ENCODE measurements at places on chromosomes 12 and 14.

- DNase-seq, result no peak
Measured at GRCh38 chr12:20189767-20190166, 178.6 kb upstream of the PDE3A start.

DNA sequence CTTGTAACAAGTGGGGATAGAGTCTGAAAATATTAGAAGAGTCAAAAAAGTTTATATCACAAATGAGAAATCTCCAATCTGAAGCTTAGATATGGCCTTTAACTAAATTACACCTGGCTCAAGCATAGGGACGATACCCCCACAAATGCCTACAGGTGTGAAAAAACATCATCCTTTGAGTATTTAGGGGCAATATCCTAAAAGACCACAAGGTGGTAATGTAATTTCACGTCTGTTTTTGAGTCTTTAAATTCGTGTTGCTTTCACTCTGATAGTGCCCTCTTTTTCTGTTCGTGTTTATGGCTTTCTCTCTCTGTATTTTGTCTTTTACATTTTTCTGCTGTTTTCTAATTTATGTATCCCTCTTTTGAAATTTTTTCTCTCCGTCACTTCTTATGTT is 84.3 kb downstream of the ETNK1 start:
- no peak for DNase-seq

- DNase-seq, result no peak
Measured at GRCh38 chr12:69003991-69004390, 71.0 kb upstream of the CPM start.

DNA sequence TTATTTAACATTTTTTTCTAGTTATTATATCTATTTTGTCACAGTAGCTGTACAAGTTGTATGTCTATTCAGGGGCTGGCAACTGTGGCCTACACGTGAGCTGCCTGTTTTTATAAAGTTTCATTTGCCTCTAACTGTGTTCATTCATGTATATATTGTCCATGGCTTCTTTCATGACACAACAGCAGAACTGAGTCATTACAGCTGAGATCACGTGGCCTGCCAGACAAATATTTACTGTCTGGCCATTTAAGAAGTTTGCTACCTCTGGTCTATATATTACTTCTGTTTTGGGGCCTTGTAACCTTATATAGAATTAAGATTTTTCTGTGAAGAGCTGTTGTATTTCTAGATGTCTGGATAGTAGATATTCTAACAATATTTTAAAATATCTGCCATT is 37.9 kb downstream of the KIAA0586 start:
- DNase-seq, result no peak

GRCh38 chr12:122681814-122682213 is 21.3 kb downstream of the HCAR2 start:
- no peak for DNase-seq

DNA sequence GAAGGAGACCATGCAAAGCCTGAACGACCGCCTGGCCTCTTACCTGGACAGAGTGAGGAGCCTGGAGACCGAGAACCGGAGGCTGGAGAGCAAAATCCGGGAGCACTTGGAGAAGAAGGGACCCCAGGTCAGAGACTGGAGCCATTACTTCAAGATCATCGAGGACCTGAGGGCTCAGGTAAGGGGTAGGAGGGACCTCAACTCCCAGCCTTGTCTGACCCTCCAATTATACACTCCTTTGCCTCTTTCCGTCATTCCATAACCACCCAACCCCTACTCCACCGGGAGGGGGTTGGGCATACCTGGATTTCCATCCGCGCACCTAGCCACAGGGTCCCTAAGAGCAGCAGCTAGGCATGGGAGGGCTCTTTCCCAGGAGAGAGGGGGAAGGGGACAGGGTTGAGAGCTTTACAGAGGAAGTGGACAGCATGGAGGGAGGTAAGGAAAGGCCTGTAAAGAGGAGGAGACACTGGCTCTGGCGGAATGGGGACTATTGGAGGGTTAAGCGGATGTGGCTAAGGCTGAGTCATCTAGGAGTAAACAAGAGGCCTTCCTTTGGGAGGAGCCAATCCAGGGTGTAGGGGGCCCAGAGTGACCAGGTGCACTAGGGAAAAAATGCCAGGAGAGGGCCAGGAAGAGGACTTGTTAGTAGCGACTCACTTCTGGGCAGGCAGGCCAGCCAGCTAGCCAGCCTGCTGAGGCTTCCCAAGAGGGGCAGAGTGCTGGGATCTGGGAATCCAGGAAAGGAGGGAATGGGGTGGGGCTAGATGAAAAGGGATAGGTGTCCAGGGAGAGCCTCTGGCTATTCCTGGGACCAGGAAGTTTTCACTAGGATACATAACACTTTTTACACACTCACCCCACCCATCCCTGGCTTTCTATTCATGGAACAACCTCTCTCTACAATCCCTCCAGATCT is 754 bp downstream of the KRT18 start:
- DNase-seq, result no peak

DNA sequence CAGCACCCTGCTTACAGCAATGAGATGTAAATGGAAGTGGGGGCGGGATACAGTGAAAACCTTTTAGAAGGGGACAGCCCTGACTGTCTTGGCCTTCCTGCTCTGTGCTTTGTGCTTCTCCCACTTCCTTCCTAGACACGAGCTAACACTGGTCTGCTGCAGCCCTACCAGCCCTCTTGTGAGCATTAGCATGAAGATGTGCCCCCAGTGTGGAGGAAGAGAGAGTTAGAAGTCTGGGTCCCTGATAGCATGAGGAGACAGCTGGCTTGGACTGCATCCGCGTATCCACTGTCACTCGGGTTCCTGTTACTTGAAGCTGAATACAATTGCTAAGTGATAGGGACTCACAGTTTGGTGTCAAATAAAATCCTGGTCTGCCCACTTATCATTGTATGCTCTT is 248.1 kb upstream of the SOX5 start:
- DNase-seq, result no peak

GRCh38 chr12:69732088-69732487 is 6.6 kb upstream of the RAB3IP start:
- DNase-seq, result no peak

GRCh38 chr12:592024-592505 is 71.2 kb downstream of the NINJ2 start:
- DNase-seq, result no peak

DNA sequence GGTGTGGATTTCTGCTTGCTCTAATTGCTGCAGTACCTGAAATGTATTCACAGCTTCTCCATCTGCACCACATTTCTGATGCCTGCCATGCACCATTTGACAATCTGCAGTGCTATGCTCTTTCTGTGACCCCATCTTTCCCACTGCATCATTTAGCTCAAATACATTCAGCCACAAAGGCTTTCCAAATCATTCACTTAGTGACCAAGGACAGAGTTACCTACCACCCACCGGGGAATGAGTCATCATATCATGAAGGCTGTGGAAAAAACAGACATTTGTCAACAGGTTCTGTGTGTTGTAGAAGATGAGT is 465.5 kb upstream of the ATP2B1 start:
- no peak for DNase-seq

GRCh38 chr12:56541631-56542030 is 20.0 kb downstream of the RBMS2 start:
- no peak for DNase-seq

- no peak for DNase-seq
Measured at GRCh38 chr12:48104531-48104930, 1.3 kb downstream of the SENP1 start.

DNA sequence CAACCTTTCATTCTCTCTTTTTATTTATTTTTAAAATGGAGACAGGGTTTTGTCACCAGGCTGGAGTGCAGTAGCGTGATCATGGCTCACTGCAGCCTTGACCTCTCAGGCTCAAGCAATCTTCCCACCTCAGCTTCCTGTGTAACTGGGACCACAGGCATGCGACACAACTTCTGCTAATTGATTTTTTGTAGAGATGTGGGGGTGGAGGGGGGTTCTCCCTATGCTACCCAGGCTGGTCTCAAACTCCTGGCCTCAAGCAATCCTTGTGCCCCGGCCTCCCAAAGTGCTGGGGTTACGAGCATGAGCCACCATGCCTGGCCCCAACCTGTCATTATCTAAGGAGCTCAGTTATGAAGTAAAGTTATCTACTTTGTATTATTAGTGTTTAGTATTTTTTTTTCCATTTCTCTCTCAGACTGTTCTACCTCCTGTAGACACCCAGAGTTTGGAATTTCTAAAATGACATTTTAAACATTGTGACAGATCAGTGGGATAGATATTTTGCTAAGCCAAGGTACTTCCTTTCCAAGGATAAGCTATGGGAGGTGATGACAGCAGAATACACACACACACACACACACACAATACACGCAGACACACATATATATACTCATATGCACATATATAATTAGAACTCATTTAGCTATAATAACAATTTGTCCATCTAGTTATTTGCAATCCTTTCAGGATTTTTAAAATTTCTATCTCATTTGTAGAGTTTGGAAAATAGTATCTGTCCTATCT is 2.1 kb upstream of the USP44 start:
- no peak for DNase-seq

DNA sequence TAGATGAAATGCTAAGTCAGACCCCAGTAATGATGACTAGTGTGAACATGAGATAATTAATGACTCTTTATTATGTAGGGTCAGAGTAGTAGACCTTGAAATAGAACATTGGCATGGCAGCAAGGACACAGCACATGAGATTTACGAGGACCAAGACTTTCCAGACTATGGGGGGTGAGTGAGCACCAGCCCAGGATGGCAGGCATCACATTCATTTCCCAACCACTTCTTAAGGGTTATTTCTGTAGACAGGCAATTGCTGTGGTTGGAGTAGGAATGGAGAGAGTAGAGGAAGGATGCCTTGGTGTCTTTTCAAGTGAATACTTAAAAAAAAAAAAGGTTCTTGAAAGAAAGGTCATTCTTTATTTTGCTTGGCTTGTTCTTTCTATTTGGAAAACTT is 189.4 kb upstream of the DYRK2 start:
- DNase-seq, result no peak

DNA sequence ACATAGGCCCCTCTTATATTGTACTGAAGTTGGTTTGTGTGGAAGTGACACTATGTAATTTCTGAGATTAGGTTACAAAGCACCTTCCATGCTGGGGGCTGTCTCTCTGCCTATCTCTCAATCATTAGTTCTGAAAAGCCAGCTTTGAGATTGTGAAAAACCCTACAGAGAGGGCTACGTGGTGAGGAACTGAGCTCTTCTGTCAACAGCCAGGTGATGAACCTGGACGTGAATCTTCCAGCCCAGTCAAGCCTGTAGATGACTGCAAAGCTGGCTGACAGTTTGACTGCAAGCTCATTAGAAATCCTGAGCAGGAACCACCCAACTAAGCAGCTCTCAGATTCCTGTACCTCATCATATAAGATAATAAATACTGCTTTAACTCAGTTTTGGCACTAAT is 36.3 kb upstream of the BBS10 start:
- DNase-seq, result no peak

GRCh38 chr14:90743425-90743824 is 72.8 kb downstream of the TTC7B start:
- no peak for DNase-seq

- no peak for DNase-seq
Measured at GRCh38 chr12:2891240-2892053, 756 bp downstream of the TULP3 start.

DNA sequence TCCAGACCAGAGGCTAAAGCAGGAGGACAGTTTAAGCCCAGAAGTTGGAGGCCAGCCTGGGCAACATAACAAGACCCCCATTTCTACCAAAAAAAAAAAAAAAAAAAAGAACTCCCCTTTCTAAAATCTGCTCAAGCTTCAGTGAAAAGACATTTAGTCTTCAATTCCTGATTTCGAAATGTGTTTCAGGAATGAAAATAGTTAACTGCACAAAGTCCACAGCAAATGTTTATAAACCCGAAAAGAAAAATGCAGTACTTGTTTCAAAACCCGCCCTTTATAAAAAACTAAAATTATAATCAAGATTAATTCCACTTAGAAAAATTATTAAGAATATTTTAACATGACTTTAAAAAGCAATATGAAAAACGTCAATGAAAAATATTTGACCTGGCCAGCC is 12.1 kb downstream of the ATXN2 start:
- DNase-seq, result no peak

DNA sequence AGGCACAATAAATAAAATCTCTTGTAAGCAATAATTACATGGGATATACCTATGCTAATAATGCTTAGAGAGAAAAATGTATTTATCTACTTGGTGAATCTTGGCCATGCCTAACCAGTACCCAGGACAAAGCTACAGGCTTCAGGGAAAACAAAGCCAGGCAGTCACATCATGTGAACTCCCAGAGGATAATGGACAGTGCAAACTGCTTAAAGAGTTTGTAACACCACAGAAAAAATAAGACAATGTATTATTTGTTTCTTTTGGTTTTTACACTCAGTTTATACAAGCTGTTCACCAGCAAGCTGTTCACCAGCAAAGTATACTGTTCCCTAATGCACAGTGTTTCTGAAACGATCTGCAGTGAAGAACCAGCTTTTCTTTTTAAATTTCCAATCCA is 38.0 kb downstream of the DICER1 start:
- DNase-seq, result no peak

DNA sequence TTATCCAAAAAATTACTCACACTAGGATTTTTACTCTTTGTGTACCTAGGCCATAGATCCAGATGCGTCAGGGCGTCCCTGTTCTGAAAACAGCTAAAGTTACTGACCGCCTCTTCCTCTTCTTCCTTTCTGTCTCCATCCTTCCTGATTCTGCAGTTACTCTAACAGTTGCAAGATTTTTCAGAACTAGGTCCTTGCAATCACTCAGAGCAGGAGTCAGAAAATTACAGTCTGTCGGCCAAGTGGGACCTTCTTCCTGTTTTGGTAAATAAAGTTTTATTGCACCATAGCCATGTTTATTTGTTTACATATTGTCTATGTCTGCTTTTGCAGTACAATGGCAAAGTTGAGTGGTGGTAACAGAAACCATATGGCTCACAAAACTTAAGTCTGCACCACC is 25.6 kb upstream of the FGF6 start:
- no peak for DNase-seq

DNA sequence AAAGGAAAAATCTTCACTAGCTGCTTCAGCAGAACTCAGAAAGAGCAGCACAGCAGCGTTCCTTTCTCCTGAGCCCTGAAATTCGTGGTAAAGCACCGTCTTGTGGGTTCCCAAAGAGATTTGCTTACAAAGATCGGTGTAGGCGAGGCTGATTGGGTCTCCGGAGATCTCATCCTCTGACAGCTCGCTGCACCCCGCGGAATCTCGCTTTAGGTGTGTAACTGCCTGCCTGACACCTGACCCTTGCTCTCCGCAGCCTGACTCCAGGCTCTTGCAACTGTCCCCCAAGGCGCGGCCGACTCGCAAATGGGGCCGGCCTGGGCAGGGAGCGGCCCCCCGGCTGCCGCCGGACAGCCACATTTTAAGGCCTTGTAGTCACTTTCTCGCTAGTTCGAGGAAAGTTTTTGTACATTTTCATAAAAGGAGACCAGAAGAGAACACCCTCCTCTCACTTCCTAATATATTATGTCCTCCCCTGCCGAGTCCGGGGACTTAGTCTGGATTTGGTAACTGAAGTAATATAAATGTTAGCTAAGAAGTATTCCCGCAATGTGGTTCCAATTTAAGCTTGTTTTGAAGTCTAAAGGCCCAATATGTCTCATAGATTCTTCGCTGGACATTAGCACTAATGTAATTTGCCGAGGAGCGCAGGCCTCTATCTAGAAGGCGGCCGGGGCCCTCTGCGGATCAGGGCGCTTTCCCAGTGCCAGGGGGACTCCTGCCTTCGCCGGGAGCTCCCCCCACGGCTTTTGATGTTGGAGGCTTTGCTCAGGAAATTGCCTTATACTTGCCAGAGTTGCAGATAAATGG is 177.3 kb upstream of the CDKN3 start:
- no peak for DNase-seq

GRCh38 chr14:76877871-76878270 is 51.7 kb downstream of the LRRC74A start:
- DNase-seq, result no peak

Data from stimulated activated CD4-positive, alpha-beta T cell treated with anti-CD3 and anti-CD28 coated beads, Interleukin-2, amount 100 ng/mL, for 4 hours (primary cell).